ENCODE measurements at places on chromosomes 12 and 14.
A peak's percentile ranks its signal among the peaks of the same experiment; 100 is the strongest.

GRCh38 chr12:113208041-113208934 lies 13.0 kb upstream of the TPCN1 start:
- peak; percentile 87 for DNase-seq

DNA sequence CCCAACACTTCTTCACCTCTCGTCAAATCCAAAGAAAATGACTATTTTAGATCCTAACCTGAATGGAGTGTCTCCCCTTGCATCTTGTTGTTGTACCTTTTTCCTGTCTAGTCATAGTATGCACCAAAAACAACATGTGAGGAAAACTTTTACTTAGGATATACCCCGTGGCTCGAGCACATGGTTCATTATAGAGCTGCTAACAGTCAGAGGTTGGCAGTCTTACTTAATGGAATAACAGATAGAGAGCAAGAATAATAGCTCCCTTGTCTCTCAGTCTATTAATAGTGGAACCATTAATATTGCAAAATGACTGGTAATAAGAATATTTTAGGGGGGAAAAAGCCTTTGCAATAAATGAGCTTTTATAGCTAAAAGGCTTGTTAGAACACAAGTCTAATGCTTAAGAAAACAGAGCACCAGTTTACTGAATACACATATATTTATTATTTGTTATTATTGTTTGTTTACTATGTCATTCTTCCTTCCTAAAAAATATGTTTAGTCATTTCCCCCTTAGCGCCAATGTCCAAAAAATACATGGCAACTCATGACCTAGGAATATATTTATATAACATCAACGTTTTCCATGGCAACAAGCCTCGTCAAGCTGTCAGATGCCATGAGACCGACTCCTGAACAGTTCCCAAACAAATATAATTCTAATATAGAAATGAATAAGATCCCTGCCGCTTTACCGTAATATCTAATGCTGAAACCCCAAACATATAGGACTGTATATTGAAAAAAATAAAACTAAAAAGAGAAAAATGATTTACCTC lies 592.4 kb downstream of the SOX5 start:
- no peak for DNase-seq

GRCh38 chr14:53333809-53334208 lies 180.7 kb upstream of the DDHD1 start:
- DNase-seq: no peak

- no peak for DNase-seq
Observed at GRCh38 chr14:61050417-61050816, 69.4 kb downstream of the SLC38A6 start.

DNA sequence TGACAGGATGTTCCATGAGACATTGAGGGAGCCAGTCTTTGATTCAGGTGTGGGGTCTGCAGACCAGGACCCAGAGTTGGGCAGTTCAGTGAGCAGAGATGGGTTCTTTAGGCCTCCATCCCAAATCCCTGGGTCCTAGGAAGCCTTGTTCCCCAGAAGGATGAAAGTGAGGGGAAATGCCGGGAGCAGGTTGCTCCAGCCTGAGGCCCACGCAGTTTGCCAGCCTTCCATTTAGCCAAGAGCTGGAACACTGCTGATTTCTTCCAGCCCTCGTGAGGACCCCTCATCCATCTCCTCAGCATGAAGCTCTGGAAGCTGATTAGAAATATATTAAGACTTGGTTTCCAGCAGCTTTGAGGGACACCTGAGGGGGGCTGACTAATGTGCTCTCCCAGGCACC lies 12.1 kb downstream of the C14orf132 start:
- DNase-seq: no peak

- DNase-seq: no peak
Observed at GRCh38 chr14:52701223-52701622, 5.8 kb upstream of the PSMC6 start.

GRCh38 chr14:68191567-68192321 lies 372.2 kb downstream of the RAD51B start:
- no peak for DNase-seq

DNA sequence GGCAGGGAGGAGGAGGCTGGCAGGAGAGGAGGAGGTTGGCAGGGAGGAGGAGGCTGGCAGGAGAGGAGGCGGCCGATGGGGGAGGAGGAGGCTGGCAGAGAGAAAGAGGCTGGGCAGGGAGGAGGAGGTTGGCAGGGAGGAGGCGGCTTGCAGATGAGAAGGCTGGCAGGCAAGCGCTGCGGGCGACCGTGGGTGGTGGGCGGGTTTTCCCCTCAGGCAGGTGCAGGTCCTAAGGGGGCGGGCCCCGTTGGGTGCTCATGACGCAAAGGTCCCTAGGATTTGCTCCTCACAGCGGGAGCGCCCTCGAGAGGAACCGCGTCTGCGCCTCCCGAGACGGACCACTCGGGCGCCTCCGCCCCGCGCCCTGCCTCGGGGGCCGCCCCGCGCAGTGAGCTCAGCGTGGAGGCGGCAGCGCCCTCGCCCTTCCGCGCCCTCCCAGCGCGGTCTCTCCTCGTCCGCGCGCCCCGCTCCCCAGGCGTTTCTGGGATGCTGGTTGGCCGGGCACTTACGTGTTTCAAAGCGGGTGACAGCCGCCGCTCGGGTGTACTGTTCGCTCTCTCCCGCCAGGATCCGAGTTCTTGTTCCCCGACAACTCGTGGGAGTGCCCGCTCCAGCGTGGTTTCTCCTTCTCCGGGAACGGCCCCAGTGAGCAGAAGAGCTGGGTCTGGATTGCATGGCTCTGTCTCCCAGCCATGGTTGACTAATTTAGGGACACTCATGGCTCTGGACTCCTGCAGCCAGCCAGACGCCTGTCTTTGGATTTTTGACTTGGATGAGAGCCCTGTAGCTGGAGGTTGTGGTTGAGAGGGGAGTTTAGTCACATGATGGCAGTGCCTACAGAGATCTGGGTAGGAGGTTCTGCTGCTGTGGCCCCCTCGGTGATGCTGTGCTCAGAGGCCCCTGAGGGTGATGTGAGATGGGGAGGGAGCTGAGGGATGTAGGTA lies 64.1 kb upstream of the PPP4R3A start:
- DNase-seq: peak; percentile 17

GRCh38 chr12:27253347-27253746 lies 9.3 kb downstream of the STK38L start:
- no peak for DNase-seq

DNA sequence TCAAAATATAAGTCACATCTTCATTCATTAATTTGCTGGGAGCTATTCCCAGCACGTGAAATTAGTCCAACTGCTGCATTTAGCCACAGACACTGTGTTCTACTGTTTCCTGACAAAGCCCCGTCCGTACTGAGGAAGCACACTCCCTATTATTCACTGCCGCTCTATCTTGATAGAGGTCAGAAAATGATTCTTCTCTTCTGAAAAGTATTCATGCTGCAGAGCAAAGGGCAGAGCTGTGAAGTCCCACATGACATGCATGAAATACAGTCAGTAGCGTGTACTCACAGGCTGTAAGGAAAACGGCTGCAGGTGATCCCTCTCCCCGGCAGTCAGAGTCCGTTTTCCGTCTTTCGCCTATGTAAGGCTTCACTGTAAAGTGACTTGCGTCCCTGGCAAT lies 302.5 kb upstream of the FKBP4 start:
- DNase-seq: no peak

- peak; percentile 84 for DNase-seq
Observed at GRCh38 chr12:26156201-26156871, 31.5 kb upstream of the BHLHE41 start.

GRCh38 chr12:24948757-24949722 lies at the start of gene BCAT1:
BCAT1 (minus strand) TSS chr12:24949101; CDS start chr12:24948932, 169 bp downstream.
- peak; percentile 30 for DNase-seq

- DNase-seq: no peak
Observed at GRCh38 chr12:81005606-81006005, 67.9 kb upstream of the LIN7A start.

GRCh38 chr14:68938271-68939150 lies 40.6 kb downstream of the ACTN1 start:
- DNase-seq: no peak

- DNase-seq: peak; percentile 54
Observed at GRCh38 chr12:74365178-74365964, 172.3 kb upstream of the ATXN7L3B start.

- DNase-seq: peak; percentile 78
Observed at GRCh38 chr12:26274441-26275312, 79.3 kb downstream of the SSPN start.

GRCh38 chr12:32031109-32031508 lies 71.9 kb downstream of the RESF1 start:
- no peak for DNase-seq

DNA sequence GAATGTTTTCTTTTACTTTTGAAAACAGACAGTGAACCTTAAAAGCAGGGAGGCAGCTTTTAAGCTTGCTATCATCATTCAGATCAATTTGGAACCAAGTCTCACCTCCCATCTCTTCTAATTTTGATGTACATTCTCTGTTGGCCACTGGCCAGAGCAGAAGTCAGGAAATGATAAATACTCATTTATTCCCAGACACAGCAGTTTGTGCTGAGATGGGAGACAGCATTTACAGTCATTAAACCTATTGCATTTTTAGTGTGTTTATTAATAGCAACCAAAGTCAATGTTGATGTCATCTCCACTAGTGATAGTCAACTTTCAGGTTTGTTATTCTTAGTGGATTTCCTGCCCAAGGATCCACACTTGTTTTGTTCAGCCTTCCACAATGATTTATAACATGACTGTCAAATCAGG lies 320.0 kb upstream of the ATP2B1 start:
- DNase-seq: no peak

GRCh38 chr14:42734041-42734440 lies 1127.4 kb downstream of the LRFN5 start:
- no peak for DNase-seq

GRCh38 chr14:104218361-104219180 lies 80.2 kb downstream of the KIF26A start:
- DNase-seq: no peak

- no peak for DNase-seq
Observed at GRCh38 chr12:27229367-27229766, 14.7 kb upstream of the STK38L start.

DNA sequence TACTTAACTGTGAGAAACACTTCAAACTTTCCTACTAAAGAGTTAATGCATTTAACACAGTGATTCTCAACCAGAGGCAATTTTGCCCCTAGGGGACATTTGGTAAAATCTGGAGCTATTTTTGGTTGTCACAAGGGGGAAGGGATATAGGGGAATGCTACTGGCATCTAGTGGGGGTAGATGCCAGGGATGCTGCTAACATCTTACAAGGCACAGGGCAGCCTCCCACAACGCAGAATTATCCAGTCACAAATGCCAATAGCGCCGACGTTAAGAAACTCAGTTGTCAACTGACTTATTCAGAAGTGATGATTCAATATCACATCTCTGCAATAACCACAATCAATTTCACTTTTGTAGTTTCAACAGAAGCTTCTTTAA lies 2.0 kb downstream of the EEA1 start:
- peak; percentile 28 for DNase-seq

DNA sequence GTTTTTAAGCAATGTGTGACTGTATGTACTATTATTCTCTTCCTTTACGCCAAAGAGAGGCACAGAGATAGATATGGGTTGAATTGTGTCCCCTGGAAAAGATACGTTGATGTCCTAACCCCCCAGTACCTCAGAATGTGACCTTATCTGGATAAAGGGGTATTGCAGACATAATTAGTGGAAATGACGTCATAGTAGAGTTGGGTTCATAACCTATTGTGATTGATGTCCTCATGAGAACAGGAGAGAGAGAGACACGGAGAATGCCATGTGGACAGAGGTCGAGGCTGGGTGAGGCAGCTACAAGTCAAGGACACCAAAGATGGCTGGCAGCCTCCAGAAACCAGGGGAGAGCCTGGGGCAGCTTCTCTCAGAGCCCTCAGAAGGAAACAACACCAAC lies 376.3 kb downstream of the FUT8 start:
- DNase-seq: no peak

DNA sequence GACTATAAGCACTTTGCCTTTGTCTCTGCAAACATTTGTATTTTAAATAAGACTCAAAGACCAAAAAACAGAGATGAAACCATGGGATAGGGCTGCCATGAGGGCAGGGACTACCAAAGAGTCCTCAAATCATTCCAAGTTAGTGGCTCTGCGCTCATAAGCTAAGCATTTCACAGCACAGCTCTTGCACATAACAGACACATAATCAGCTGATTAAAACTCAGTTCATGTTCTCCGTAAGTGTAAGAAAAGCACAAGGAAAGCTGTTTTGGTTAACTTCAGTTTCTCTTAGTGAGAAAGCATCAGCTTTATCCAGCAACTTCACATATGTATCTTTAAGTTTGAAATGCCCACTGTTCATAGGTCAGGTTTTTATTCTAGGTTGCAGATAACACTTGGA lies 54.9 kb downstream of the IRAK3 start:
- no peak for DNase-seq

- no peak for DNase-seq
Observed at GRCh38 chr14:57737598-57737997, 128.3 kb downstream of the SLC35F4 start.

DNA sequence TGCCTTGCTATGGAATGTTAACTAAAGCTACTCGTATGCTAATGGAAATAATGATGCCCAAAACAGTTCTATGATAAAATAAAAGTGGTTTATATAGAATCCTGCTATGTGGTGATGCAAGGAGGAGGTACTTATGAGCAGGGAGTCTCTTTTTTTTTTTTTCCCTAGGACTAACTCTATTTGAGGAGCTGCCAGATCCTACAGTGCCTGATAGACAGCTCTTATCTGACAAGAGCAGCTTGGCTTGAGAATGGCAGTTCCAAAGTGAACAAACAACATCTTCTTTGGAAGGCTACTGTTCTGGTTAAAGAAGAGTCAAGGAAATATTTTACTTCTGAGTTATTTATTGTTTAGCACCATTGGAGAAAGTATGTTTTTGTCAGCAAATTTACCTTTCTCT lies 10.2 kb upstream of the ACSM4 start:
- no peak for DNase-seq

GRCh38 chr14:26175658-26176057 lies 422.2 kb downstream of the NOVA1 start:
- no peak for DNase-seq

DNA sequence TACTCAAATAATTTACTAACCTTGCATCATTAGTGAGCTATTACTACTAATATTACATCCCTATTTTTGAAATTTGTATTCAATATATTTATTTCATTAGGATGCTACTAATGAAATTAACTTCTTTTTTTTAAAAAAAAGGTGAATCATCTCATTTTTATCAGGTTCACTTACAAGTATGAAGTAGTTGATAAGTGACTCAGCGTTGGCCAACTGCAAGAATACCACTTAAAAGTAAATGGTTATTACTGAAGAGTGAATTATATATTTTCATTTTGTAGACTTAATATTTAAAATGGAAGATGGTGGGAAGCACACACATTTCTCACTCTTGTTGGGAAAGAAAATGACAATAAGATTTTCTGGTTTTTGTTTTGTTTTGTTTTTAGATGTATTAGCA lies 19.6 kb downstream of the OR4N2 start:
- no peak for DNase-seq

GRCh38 chr14:94051115-94051514 lies 25.0 kb downstream of the OTUB2 start:
- no peak for DNase-seq

GRCh38 chr12:50937653-50938052 lies 14.7 kb upstream of the HIGD1C start:
- DNase-seq: no peak

DNA sequence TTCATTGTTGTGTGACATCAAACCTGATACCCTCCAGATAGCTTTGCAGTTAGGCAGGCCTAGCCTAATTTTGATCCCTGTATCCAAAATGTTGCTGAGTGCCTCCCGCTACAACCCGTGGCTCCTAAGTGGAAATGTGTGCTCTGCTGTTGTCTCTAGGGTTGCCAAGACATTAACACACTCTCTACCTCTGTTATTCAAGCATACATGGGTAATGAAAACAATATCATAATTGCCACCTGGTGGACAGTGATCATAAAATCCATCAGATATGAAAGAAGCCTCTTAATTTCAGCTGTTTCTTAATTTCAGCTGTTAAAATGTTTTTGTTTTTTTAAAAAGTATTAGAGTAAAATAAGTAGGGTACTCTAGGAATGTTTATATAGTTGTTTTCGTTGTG lies 93.5 kb downstream of the PLEKHA5 start:
- no peak for DNase-seq
